Mesothelial cell of epicardium (in vitro differentiated cells): ENCODE measurements at places on chromosomes 1 and 21. TPM values are rescaled to one million over a fixed set of nuclear protein-coding genes. Genes with fewer than 3 reads are reported as not detected.

SPATA46 gene
- total RNA-seq, result not detected in 3 replicates

LCE1A gene
- not detected in 3 replicates for total RNA-seq

ELF3 gene
- 111 to 112 TPM (median 112 TPM) in 3 replicates for total RNA-seq

- H3K27me3 ChIP-seq, result no peaks in the 10 kb centered on the region
- H3K4me1 ChIP-seq, result no peaks in the 10 kb centered on the region
- H3K4me3 ChIP-seq, result no peak overlapping the region
- peaks cover 22% of the 10 kb centered on the region for H3K36me3 ChIP-seq
These were observed 22.9 kb downstream of the TCP10L start for GRCh38 chr21:32562426-32562825.

DNA sequence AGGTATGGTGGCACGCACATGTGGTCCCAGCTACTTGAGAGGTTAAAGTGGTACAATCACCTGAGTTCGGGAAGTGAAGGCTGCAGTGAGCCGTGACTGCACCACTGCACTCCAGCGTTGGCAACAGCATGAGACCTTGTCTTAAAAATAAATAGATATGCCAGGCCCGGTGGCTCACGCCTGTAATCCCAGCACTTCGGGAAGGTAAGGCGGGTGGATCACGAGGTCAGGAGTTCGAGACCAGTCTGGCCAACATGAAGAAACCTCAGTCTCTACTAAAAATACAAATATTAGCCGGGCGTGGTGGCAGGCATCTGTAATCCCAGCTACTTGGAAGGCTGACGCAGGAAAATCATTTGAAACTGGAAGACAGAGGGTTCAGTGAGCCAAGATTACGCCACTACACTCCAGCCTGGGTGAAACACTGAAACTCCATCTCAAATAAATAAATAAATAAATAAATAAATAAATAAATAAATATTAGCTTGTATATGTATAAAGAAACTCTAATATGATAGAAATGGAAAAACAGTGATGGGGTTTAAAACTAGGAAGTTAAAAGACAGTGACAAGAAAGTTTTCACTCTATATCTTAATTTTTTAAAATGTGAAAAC, 18.8 kb downstream of the GATAD2B start:
- no peaks in the 10 kb centered on the region for H3K27me3 ChIP-seq
- no peak overlapping the region for H3K27ac ChIP-seq
- no peak overlapping the region for H3K4me3 ChIP-seq
- DNase-seq, result no peak
- H3K4me1 ChIP-seq, result no peaks in the 10 kb centered on the region

DNA sequence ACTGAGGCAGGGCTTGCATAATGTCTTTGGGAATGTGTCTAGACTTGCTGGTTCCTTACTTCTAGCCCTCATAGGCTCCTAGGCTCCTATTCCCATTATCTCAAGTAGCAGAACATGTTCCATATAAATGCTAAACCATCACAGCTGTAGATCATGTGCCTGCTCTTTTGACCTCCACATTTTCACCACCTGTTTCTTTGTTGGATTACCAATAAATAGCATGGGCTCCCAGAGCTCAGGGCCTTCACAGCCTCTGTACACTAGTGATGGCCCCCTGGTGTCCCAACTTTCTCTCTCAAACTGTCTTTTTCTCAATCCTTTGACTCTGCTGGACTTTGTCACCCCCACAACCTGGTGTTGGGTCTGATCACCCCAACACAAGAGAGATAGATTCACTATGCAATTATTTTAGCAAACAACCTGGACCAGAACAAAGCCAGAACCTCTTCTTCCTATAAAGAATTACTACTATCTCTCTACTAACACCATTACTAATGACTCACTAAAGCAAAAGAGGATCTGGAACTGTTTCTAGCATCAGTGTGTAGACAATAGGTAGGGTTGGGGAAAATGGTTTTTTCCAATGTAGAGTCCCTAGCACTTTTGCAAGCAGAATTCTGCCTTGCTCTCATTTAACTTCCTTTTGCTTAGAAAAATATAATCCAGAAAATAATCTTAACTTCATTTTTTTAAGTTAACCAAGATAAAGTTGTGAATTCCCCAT, 51.7 kb downstream of the WLS start:
- DNase-seq, result no peak
- no peak overlapping the region for H3K4me3 ChIP-seq
